ENCODE measurements at places on chromosomes 1 and 21. TPM values are rescaled to one million over a fixed set of nuclear protein-coding genes. Genes with fewer than 3 reads are reported as not detected.

GRCh38 chr1:6490181-6491080 lies 1.0 kb downstream of the PLEKHG5 start:
- DNase-seq = no peak

- no peak for DNase-seq
Measured at GRCh38 chr1:114482585-114482984, 28.4 kb downstream of the TRIM33 start.

- DNase-seq = no peak
Measured at GRCh38 chr1:35568975-35569395, 4.1 kb upstream of the TFAP2E start.

GRCh38 chr1:172616195-172616594 lies 42.7 kb upstream of the FASLG start:
- DNase-seq = no peak

MX2 gene
- polyA plus RNA-seq = 8.2 TPM

- peak; percentile 31 for DNase-seq
Measured at GRCh38 chr1:190478149-190479049, 735 bp upstream of the BRINP3 start.

All from urinary bladder (tissue), 4 donors.